Stimulated activated CD8-positive, alpha-beta memory T cell treated with anti-CD3 and anti-CD28 coated beads, Interleukin-4, amount 100 ng/mL, for 4 hours (primary cell): ENCODE measurements at places on chromosomes 11 and 22.

DNA sequence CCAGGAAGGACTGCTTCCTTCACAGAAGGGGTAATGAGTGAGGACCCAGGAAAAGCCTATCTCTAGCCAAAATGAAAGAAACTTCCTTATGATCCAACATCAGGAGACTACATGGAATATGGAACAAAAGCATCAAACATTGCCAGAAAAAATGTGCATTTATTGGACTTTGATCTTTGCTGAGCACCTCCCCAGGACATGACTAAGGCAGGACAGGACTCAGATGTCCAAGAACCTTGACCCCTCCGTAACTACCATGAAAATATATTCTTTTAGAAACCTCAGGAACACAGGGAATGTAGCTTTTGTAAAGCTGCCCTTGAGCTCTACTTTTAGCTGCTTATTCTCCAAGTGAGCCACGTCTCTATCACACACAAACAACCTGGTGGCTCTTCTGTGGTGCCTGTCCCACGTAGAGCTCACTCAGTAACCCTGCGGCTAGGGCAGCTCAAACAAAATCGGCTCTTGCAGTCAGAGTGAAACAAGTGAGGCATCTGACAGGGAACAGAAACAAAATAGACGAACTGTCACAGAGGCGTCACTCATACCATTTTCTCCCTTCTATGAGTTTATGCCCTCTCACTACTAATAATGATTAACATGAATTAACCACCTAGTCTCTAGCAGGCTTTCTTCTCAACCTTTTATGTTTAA lies 471.5 kb upstream of the API5 start:
- DNase-seq = no peak

DNA sequence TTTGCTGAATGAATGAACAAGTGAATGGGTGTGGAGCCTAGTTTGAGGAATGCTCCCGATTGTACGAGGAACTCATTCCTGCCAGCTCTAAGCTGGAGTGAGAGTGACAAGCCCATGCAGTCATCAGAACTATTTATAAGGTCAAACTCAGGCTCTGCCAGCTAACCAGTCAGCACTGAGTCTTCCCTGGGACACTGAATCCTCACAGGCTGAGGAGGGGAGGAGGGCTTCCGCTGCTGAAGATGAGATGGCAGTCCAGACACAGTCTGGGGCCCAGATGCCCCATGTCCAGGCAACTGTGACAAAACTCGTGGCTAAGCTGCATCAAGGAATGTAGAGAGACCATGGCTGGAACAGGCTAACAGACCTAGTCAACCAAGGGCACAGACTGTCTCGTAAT lies 4.0 kb downstream of the LRP4 start:
- no peak for DNase-seq

- DNase-seq = no peak
Measured at GRCh38 chr11:119860561-119861094, 131.6 kb upstream of the NECTIN1 start.

DNA sequence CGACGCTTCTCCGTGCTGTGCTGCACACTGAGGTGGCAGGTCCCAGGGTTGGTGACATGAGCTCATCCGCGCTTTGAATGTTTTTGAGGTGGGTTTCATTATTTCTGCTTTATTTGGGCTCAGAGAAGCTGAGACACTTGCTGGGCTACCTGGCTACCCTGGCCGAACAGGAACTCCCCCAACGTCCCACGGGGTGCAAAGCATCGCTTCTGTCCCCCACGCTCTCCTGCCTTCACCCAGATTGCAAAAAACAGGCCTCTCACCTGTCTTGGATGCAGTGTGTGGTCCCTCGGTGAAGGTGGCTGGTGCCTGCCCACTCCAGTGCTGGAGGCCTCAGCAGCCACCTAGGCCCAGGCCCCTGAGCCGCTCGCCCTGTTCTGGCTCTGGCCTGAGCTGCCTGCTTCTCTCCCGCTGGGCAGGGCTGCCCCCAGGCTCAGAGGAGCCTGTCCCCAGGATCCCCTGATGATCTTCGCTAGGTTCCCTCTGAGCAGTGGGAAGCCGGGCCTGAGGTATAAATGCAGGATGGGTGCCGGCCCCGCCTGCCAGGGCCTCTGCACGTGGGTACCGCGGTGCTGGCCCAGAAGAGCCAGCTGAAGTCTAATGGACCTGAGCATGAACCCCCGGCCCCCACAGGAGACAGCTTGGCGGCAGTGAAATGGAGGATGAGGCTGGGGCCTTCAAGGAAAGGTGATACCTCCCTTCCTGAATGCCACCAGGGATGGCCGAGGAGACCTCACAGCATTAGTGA lies 15.8 kb upstream of the MRGPRD start:
- DNase-seq = no peak

- no peak for DNase-seq
Measured at GRCh38 chr11:77203901-77204753, 76.1 kb downstream of the MYO7A start.

DNA sequence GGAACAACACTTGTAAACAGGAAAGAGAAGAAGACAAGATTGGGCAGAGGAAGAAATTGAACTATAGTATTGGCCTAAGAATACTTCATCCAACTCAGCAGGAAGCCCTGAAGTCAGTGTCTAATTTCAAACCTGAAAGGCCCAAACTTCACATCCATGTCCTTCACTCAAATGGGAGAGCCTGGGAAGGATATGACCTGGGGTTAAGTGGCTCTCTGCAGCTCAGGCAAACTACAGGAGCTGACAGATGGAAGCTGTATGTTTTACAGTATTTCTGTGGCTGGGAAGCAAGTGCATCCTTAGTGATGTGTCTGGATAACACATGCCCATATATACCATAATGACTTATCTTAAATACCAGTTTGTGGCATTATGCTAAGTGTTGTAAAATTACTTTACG lies 196.2 kb downstream of the SOX6 start:
- no peak for DNase-seq

- DNase-seq = no peak
Measured at GRCh38 chr22:17554814-17555213, 8.5 kb upstream of the SLC25A18 start.

DNA sequence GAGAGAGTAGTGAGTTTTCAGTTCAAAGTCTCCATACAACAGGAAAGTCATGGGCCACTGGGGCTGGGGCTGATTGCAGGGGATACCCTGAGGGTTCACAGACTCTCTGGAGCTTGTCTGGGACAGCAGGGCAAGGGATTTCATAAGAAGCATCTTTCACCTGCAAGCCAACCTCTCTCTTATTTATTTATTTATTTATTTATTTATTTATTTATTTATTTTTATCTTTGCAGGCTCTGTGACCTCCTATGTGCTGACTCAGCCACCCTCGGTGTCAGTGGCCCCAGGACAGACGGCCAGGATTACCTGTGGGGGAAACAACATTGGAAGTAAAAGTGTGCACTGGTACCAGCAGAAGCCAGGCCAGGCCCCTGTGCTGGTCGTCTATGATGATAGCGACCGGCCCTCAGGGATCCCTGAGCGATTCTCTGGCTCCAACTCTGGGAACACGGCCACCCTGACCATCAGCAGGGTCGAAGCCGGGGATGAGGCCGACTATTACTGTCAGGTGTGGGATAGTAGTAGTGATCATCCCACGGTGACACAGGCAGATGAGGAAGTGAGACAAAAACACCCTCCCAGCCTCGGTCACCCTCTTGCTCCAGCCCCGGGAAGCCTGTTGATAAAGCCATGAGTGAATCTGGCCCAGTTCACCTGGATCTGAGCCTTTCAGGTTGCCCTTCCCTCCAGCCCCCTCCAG lies 68.4 kb downstream of the GGTLC2 start:
- DNase-seq = no peak

- no peak for DNase-seq
Measured at GRCh38 chr11:71131861-71132260, 120.5 kb downstream of the SHANK2 start.

- DNase-seq = no peak
Measured at GRCh38 chr11:35934981-35935380, 8.9 kb upstream of the LDLRAD3 start.

- DNase-seq = no peak
Measured at GRCh38 chr11:7480113-7480512, 5.2 kb upstream of the OLFML1 start.

- no peak for DNase-seq
Measured at GRCh38 chr11:128036556-128037093, 550.7 kb downstream of the ETS1 start.

GRCh38 chr11:44659641-44660040 lies 67.1 kb upstream of the TSPAN18 start:
- no peak for DNase-seq

DNA sequence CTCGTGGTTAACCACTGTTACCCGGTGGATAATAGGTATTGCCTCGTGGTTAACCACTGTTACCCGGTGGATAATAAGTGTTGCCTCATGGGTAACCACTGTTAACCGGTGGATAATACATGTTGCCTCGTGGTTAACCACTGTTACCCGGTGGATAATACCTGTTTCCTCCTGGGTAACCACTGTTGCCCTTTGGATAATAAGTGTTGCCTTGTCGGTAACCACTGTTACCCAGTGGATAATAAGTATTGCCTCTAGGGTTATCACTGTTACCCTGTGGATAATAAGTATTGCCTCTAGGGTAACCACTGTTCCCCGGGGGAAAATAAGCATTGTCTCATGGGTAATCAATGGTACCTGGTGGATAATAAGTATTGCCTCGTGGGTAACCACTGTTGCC lies 15.0 kb upstream of the NXPE4 start:
- DNase-seq = no peak

GRCh38 chr11:76365038-76365679 lies 15.8 kb downstream of the THAP12 start:
- no peak for DNase-seq

GRCh38 chr11:119684361-119685110 lies 44.5 kb downstream of the NECTIN1 start:
- no peak for DNase-seq

- DNase-seq = no peak
Measured at GRCh38 chr22:46649141-46650077, 29.2 kb downstream of the GRAMD4 start.

GRCh38 chr11:121563900-121564822 lies 111.4 kb upstream of the SORL1-AS1 start:
- DNase-seq = no peak

GRCh38 chr22:39907605-39908097 lies 6.8 kb downstream of the GRAP2 start:
- DNase-seq = no peak

DNA sequence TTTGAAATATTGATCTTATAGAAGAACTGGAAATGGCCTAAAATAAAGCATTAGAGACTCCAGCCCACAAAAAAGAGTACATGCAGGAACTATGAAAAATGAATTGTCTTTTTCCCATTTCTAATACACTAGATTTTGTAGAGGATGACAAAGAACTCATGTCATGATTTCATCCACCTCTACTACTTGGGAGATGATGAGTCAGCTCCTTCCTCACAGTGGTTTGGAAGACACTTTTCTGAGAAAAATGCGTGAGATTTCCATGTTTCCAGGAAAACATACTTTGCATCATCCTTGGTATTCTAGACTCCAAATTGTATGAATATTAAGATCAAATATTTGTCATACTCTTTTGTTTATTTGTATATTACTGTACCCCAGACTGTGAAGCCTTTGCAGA lies 500.5 kb downstream of the FAM181B start:
- DNase-seq = no peak

DNA sequence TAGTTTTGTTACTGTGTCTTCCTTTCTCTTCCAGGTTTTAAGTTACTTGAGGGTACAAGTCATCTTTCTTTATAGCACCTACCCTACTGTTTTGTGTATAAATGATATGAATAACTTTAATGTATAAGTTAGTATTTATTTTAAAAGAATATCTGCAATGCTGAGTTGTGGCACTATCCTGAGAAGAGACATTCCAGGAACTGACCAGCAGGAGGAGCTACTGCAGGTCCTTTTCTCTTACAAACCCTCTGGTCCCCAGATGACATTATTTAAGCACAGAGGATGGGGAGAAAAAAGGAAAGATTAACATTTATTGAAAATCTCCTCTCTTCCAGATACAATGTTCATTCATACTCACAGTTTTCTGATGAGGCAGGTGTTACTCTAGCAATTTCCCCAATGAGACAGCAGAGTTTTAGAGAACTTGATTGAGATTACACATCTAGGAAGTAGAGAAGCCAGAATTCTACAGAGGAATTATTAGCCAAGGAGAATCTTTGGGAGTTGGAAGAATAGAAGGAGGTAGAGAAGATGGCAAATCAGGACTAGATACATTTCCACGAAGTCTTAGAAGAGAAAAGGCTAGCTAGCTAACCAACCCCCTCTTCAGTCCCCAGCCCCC lies 541.2 kb upstream of the API5 start:
- no peak for DNase-seq

- DNase-seq = no peak
Measured at GRCh38 chr11:44624761-44625221, 59.3 kb downstream of the CD82 start.

GRCh38 chr22:19143967-19144400 lies 467 bp downstream of the ESS2 start:
- DNase-seq = no peak

DNA sequence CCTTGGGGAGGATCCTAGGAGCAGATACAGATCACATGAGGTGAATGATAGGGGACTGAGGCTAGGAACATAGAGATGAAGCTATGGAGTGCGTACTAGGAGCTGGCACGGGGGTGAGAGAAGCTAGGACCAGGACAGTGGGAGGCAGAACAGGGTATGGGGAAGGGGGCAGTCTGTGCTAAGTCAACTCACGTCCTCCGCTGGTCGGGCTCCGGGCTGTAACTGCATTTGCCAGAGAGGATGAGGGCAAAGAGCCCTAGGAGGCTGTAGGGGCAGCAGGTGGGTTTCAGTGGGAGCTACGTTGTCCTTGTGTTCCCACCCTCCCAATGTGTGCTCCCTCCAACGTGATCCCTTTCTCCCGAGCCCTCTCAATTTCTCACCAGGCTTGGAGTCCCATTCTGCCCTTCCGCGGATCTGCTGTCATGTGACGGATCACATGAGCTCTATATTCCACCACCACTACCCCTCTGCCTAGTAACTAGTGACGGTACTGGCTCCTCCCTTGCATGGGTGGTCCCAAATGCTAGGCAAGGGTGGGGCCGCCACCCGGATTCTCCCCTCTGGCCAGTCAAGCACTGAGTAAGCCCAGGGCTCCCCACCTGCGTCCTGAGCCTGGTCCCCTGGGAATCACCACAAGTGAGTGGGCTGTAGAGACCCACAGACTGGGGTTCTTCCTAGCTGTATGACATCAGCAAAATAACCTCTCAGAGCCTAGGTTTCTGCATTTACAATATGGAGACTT lies at the start of gene TPP1:
TPP1 (minus strand) TSS at position 419 of the 742 bp plus-strand sequence; CDS start at position 397, 22 bp downstream.
- DNase-seq = peak; percentile 88

GRCh38 chr11:103525069-103525468 lies 415.8 kb downstream of the DYNC2H1 start:
- DNase-seq = no peak

- DNase-seq = no peak
Measured at GRCh38 chr11:34308913-34309585, 48.8 kb downstream of the ABTB2 start.

- no peak for DNase-seq
Measured at GRCh38 chr22:43205748-43206508, 19.0 kb upstream of the TTLL12 start.

DNA sequence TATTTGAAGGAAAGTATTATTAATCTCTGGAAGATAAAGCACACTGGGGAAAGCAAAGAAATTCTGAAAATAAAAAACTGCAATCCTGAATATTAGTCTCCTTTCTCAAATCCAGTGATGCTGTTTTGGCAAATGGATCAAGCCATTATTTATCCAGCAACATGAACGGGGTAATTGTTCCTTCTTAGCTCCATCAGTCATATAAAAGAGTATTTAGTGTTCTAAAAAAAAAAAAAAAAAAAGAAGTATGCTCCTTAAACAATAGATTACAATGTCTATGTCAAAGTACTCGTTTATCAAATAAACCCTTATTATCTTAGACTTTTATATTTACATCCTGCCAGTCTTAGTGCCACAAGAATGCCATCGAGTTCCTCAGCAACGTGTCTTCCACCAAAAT lies 1.3 kb downstream of the RDX start:
- no peak for DNase-seq
